ENCODE measurements at places on chromosomes 7 and 10. TPM values are rescaled to one million over a fixed set of nuclear protein-coding genes. Genes with fewer than 3 reads are reported as not detected.

DNA sequence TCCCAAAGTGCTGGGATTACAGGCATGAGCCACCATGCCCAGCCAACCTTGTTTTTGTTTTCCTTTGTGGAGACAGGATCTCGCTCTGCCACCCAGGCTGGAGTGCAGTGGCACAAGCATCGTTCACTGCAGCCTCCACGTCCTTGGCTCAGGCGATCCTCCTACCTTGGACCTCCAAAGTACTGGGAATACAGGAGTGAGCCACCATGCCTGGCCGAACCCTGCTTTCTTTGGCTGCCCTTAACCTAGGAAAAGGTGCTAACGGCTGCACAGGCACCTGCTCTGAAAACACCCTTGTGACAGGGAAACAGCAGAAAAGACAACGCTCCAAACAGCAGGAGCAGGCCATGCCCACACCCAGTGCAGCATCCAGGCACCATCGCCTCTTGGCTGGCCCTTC lies 71.9 kb downstream of the OAT start:
- no peak overlapping the region for H3K4me3 ChIP-seq
- H3K27me3 ChIP-seq, result no peaks in the 10 kb centered on the region
- no peaks in the 10 kb centered on the region for H3K36me3 ChIP-seq
- H3K27ac ChIP-seq, result no peak overlapping the region

GRCh38 chr10:120966657-120967045 lies 115.5 kb downstream of the WDR11 start:
- no peak overlapping the region for H3K27ac ChIP-seq
- no peak overlapping the region for H3K4me3 ChIP-seq
- no peak for DNase-seq
- no peaks in the 10 kb centered on the region for H3K4me1 ChIP-seq

Gene BRAF
- 24.6 TPM for total RNA-seq

Gene PAPSS2
- total RNA-seq, result 0.38 TPM

GRCh38 chr10:77168861-77169260 lies 468.7 kb downstream of the KCNMA1 start:
- H3K27me3 ChIP-seq, result peaks cover 22% of the 10 kb centered on the region
- H3K27ac ChIP-seq, result no peak overlapping the region
- no peak overlapping the region for H3K4me3 ChIP-seq
- H3K36me3 ChIP-seq, result no peaks in the 10 kb centered on the region
- H3K4me1 ChIP-seq, result peaks cover 3% of the 10 kb centered on the region

Gene ABCB1
- 3.5 TPM for total RNA-seq

DNA sequence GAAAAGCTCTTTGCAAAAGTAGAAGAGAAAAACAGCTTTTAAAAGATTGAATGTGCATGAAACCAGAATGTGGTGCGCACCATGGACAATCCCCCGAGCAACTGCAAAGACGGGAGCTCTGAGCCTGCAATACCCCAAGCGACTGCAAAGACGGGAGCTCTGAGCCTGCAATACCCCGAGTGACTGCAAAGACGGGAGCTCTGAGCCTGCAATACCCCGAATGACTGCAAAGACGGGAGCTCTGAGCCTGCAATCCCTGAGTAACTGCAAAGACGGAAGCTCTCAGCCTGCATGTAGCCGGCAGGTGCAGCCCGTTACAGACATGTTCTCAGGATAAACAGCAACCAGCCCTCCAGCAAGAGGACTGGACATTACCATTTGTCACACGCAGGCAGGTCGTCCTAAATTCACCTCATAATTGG lies 6.2 kb downstream of the ZNF775 start:
- no peaks in the 10 kb centered on the region for H3K27me3 ChIP-seq
- no peaks in the 10 kb centered on the region for H3K36me3 ChIP-seq
- no peak overlapping the region for H3K4me3 ChIP-seq
- H3K27ac ChIP-seq, result no peak overlapping the region

Gene PHYHIPL
- not detected for total RNA-seq

Gene CYP3A7
- not detected for total RNA-seq

DNA sequence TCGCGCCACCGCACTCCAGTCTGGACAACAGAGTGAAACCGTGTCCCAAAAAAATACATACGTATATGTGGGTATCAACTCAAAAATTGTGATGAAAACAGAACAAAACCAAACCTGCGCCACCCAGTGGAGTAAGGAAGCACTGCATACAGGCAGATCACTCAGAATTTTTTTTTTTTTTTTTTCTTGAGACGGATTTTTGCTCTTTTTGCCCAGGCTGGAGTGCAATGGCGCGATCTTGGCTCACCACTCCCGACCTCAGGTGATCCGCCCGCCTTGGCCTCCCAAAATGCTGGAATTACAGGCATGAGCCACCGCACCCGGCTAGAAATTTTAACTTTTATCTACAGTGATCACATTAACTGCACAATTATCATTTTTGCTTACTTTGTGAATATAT lies 9.1 kb upstream of the TMEM236 start:
- no peak overlapping the region for H3K27ac ChIP-seq
- H3K4me1 ChIP-seq, result peaks cover 8% of the 10 kb centered on the region
- H3K27me3 ChIP-seq, result no peaks in the 10 kb centered on the region
- no peaks in the 10 kb centered on the region for H3K36me3 ChIP-seq
- no peak overlapping the region for H3K4me3 ChIP-seq
- peak; percentile 83 for DNase-seq

Measured in activated naive CD4-positive, alpha-beta T cell treated with anti-CD3 and anti-CD28 coated beads for 36 hours (primary cell).